SK-N-SH (cell line): ENCODE measurements at places on chromosomes 4 and X.

- DNase-seq = peak; percentile 46
Observed at GRCh38 chr4:54101190-54102041, 1.5 kb downstream of the GSX2 start.

DNA sequence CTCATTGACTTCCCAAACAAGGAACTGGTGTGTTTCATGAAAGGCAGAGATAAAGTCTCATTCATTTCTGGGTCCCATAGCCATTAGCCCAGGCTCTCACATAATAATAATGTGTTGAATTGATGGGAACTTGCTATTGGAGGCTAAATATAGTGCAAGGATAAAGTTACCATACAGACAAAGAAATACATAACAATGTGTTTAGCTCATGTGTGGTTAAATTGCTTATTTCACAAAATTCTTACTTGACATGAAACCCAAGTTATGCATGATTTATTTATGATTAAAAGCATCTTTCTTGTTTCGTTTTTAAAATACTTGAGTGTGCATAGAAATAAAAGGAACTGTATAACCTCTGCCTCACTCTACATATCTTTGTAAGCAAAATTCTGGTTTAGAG lies 37.3 kb upstream of the LPAR4 start:
- no peak for DNase-seq

DNA sequence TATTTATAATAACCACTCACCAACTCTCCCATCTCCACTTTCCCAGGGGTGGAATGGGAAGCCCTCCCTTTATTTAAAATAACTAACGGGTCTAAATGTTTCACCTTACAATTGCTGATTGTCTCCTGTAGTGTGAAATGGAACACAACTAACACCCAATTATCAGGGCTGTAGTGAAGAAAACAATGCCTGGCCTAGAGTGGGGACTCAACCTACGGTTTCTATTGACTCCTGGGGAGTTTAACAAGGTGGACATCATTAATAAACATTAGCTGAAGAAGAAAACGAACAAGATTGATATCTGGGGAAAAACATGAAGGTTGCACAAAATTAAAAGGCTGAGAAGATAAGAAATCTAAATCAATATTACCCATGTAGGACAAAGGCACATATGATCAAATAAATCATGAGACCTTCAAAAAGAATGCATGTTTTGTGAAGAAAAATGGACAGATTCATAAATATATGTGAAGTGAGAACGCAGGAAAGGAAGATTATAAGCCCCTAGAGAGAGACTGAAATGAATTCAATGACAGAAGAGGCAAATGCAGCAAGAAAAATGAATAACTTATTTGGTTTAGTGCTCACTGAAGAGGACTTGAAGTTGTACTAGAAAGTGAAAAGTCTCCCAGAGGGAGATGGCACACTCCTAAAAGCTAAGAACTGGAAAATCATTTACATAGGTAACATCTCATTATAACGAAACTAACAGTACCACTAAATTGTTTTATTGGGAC lies 593.0 kb upstream of the AADAT start:
- no peak for DNase-seq

- peak; percentile 48 for DNase-seq
Observed at GRCh38 chrX:25012793-25013631, 2.8 kb downstream of the ARX start.

DNA sequence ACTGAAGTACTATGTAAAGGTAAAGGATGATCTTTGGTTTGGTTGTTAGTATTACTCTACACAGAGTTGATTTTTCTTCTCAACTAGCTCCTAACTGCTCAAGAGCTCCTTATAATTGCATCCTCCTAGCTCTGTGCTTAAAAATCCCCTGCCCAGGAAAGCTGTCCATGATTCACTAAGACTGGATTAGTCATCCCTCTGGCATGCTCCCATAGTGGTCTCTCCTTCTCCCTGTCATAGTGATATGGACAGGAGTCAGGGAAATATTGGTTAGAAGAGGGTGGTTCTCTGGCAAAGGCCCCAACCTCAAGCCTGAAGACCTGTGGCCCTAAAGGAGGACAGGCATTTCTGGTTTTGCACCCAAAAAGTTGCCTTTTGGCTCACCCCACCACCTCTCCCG lies 242.3 kb upstream of the KCNIP4 start:
- DNase-seq = no peak

- no peak for DNase-seq
Observed at GRCh38 chr4:182555997-182556418, 312.8 kb downstream of the TENM3 start.

- no peak for DNase-seq
Observed at GRCh38 chrX:108173874-108174273, 82.3 kb downstream of the ATG4A start.

DNA sequence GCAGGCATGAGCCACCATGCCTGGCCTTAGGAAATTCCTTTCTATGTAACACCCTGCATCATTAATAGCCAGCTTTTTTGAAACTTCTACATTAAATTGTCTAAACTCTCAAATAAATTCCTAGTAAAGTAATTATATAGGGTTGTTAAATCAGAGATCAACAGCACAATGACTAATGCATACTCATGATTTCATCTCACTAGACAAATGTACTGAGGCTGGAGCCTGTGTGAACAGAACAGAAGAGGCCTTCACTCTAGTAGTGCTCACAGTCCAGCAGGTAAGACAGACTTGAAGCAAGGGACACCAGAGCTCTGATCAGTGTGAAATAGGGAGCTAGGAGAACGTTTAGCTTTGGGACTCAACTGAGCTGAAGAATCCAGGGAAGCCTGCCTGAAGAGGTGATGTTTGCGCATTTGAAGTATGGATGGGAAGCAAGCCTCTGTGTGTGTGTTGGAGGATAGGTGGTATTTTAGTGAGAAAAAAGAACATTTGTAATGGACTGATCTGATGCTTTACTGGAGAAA lies 3.9 kb downstream of the ZFP42 start:
- DNase-seq = no peak

GRCh38 chr4:130099105-130099504 lies 1003.2 kb downstream of the C4orf33 start:
- no peak for DNase-seq

- DNase-seq = no peak
Observed at GRCh38 chrX:132718431-132718958, 229.7 kb upstream of the MBNL3 start.

GRCh38 chrX:109728173-109728535 lies 4.9 kb downstream of the ACSL4 start:
- no peak for DNase-seq

DNA sequence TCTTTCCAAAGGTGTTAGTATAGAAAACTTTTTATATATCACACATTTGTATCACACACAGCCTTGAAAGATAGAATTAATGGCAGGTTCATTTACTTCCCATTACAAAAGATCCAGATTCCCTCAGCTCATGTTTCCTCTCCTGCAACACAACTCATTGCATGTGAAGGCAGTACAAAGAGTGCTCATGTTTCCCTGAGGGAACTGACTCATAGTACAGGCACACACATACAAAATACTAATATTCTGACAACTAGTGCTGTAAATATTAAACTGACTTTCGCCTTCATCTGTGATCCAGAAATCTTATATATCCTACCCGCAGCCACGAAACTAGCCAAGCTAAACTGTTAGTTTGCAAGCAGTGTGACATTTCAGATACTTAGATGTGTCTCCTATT lies 819.8 kb upstream of the PCDH7 start:
- no peak for DNase-seq

- no peak for DNase-seq
Observed at GRCh38 chrX:37781814-37782213, 2.0 kb downstream of the CYBB start.

DNA sequence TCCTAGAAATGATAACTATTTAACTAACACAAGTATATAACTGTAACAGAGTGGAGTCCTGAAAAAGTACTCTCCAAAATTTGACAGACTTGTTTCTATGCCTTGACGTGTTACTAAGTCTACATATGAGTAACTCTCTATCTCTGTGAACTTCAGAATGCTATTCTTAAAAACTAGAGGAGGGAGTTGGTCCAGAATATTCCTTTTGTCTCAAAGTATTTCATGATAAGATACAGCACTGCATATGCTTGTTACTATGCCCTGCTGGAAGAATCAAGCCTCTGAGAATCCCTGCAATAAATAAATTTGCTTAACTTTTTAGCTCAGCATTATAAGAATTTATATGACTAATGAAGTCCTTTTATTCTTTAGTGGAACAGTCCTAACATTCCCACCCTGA lies 50.9 kb upstream of the ATXN3L start:
- DNase-seq = no peak

DNA sequence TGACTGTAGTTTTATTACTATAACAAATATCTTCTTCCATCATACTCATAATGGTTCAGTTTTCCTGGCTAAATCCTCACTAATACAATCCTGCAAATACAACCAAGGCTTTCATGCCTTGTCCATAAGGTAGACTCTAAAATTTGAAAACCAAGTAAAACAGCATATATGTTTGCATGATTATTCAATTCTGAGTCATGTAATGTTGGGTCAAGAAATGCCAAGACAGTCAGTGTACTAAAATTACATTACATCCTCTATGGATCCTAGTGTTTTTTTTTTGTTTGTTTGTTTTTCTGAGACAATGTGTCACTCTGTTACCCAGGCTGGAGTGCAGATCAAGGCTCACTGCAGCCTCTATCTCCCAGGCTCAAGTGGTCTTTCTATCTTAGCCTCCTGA lies 38.6 kb upstream of the TEX13D start:
- DNase-seq = no peak

DNA sequence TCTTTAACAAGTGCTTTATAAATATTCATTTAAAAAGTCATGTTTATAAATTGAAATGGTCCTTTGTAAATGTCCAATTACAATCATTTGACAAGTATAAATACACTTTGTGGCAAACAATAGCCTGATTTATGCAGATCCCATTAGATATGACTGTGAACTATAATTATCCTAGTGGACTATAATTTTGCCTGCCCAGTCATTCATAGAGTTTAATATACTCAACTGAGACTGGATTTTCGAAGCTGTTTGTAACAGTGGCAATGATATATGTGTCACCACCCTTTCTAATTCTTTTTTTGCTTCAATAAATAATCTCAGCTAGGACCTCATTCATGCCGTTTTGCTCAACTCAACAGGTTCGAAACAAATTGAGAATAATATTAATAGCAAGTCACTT lies 732.0 kb downstream of the PCDH18 start:
- DNase-seq = no peak

- no peak for DNase-seq
Observed at GRCh38 chr4:105022811-105023667, 123.6 kb upstream of the TET2 start.

DNA sequence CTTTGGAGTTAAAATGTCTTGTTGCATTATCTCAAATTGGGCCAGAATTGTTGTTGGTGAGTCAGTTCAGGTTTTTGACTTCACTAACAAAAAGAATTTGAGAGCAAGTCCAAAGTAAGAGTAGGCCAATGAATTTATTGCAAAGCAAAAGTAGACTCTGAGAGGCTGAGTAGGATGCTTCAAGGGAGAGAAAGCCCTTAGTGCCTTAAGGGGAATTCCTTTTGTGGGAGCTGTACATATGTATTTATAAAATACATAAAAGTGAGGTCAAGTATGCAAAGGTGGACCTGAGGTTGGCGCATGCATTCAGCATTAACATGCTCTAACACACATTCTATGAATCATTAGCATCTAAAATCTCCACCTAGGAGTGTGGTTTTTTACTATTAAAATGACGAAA lies 565.4 kb downstream of the GRXCR1 start:
- DNase-seq = no peak

GRCh38 chr4:67151376-67152343 lies 393.6 kb downstream of the CENPC start:
- no peak for DNase-seq

DNA sequence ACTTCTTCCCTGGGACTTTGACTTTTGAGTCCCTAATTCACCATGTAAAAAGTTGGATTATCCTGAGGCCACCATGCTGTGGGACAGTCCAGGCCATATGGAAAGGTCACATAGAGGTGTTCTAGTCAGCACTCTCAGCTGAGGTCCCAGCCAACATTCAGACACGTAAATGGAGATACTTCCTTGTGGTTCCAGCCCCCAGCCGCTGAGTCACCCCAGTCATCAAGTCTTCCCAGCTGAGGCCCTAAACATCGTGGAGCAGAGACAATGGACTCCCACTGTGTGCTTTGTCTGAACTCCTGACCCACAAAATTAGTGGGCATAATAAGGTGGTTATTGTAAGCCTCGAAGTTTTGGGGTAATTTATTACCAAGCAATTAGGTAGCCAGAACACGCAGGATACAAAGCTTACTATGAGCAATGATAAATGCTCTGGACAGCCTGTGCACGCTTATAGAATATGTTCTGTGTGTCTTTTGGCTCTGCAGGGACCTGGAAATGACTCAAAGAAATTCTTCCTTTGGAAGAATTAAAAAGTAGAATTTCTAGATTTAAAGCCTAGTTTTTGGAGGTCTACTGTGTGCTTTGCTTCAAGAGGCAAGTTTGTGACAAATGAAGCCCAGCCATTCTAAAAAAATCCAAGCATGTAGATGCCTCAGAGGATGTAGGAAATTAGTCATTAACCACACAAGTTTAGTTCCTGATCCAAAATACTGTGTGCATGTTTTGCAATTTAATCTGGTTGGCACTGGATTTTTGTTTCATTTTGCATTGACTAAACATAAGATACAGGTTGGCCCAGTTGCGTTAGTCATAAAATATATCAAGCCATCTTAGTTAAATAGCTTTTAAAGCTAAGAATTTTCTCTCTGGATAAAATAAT lies 33.2 kb upstream of the SLC9A7 start:
- DNase-seq = no peak

- DNase-seq = no peak
Observed at GRCh38 chr4:7442574-7443162, 7.9 kb upstream of the PSAPL1 start.

- no peak for DNase-seq
Observed at GRCh38 chr4:55348466-55348865, 2.4 kb downstream of the SRD5A3 start.

GRCh38 chrX:19544693-19545305 lies 29.5 kb upstream of the MAP3K15 start:
- DNase-seq = peak; percentile 76

DNA sequence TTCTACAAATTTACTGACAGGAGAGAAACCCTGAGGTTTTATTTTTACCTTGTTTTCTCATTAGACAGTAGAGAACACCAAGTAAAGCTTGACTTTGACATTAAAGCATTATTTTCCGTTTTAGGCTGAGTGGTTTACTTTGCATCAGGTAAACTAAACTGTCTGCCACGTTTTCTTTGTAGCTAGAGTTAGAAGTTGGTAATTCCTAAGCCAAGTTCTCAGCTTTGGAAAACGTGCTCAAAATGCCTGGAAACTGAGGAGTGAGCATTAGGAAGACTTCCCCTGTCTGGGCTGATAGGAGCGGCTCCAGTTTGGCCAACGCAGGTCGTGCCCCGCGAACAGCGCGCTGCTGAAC lies 819 bp downstream of the PDLIM3 start:
- no peak for DNase-seq

- no peak for DNase-seq
Observed at GRCh38 chrX:43141885-43142284, 363.9 kb upstream of the PPP1R2C start.

DNA sequence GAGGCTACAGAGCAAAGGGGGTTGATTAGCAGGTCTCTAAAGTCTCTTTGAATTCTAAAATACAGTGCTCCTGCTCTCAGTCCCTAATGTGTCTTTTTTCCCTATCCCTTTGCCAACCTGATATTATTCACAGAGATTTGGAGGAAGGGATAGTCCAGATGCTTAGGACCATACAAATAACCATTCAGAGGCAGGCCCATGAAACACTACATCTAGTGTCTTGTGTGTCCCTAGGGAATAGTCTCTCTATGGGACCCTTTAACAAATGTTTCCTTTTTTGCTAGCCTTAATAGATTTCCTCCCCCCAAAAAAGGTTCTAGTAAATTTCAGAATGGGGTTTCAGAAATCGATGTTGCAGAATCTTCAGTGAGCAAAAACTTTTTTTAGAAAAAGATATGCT lies 1.7 kb downstream of the NR0B1 start:
- no peak for DNase-seq
